ENCODE measurements at places on chromosomes 12 and 14. TPM values are rescaled to one million over a fixed set of nuclear protein-coding genes. Genes with fewer than 3 reads are reported as not detected.

The PLEK2 gene
- 0.69 TPM for total RNA-seq

The SCYL2 gene
- total RNA-seq, result 116 TPM

The GOLT1B gene
- 55.8 TPM for total RNA-seq

The HIP1R gene
- total RNA-seq, result 55.6 TPM

The GYS2 gene
- total RNA-seq, result not detected

The POTEM gene
- total RNA-seq, result not detected

The MIP gene
- total RNA-seq, result not detected

The TEX52 gene
- not detected for total RNA-seq
